ENCODE measurements at places on chromosomes 2 and 18. TPM values are rescaled to one million over a fixed set of nuclear protein-coding genes. Genes with fewer than 3 reads are reported as not detected.

Gene FECH
- total RNA-seq = 20.8 TPM

Gene CSRNP3
- total RNA-seq = 0.34 TPM

Gene FHL2
- 60.8 TPM for total RNA-seq

Gene CHRNA1
- not detected for total RNA-seq

Gene CKAP2L
- total RNA-seq = 0.07 TPM

Gene ERMN
- not detected for total RNA-seq

Gene SERPINB10
- total RNA-seq = 0.43 TPM

Gene FIGN
- 1.6 TPM for total RNA-seq

Gene ANKRD53
- total RNA-seq = not detected

Gene GMCL1
- total RNA-seq = 14.3 TPM

Gene EPB41L3
- total RNA-seq = 0.68 TPM

Gene ANO7
- total RNA-seq = not detected

Gene PLGLB1
- 0.34 TPM for total RNA-seq

Gene PTPRN
- total RNA-seq = not detected

Gene INO80B
- 14.5 TPM for total RNA-seq

Gene PNKD
- 15.4 TPM for total RNA-seq

Gene REG3G
- total RNA-seq = not detected

Gene PLEKHH2
- total RNA-seq = 0.43 TPM

Gene STEAP3
- total RNA-seq = 68.3 TPM
